H54 (cell line): ENCODE measurements at places on chromosomes 2 and 18.
A peak's percentile ranks its signal among the peaks of the same experiment; 100 is the strongest.

GRCh38 chr2:74777161-74777900 is 56.6 kb upstream of the HK2 start:
- no peak for DNase-seq

- no peak for DNase-seq
Measured at GRCh38 chr18:10030816-10031541, 117.2 kb downstream of the VAPA start.

- no peak for DNase-seq
Measured at GRCh38 chr2:72014831-72015230, 132.8 kb downstream of the CYP26B1 start.

- no peak for DNase-seq
Measured at GRCh38 chr18:9178557-9178956, 42.0 kb downstream of the ANKRD12 start.

GRCh38 chr2:939936-940601 is 10.6 kb upstream of the SNTG2 start:
- DNase-seq = no peak

DNA sequence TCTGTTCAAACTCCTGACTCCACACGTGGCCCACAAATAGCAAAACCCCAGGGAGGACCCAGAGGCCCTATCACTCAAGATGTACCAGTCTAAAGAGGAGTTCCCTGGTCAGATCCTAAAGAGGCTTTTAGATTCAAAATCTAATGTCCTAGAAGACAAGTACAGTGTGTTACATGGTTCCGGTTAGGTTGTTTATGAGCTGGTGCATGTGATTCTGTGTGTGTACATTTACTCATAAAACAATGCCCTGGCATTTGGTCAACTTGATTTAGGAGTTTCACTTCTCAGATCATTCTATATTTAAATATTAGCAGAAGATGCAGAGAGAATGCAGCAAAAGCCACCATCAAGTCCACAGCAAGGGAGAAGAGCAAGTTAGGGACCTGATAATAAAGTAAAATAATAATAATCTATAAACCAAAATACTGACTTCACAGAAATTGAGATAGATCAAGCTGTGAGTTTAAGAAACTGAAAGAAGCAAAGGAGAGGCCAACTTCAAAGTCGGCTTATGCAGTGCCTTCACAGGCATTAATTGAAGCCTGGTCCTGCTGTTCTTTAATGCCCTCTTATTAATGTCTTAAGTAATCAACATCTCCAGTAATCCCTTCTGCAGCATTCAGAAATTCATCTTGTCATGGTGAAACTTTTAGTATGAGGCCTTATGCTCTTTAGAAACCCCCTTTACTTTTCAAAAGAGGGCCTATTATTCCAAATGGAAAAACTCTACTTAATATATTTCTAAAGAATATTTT is 4.2 kb upstream of the AP1S3 start:
- DNase-seq = no peak

- no peak for DNase-seq
Measured at GRCh38 chr18:49692906-49693716, 120.2 kb downstream of the ACAA2 start.

DNA sequence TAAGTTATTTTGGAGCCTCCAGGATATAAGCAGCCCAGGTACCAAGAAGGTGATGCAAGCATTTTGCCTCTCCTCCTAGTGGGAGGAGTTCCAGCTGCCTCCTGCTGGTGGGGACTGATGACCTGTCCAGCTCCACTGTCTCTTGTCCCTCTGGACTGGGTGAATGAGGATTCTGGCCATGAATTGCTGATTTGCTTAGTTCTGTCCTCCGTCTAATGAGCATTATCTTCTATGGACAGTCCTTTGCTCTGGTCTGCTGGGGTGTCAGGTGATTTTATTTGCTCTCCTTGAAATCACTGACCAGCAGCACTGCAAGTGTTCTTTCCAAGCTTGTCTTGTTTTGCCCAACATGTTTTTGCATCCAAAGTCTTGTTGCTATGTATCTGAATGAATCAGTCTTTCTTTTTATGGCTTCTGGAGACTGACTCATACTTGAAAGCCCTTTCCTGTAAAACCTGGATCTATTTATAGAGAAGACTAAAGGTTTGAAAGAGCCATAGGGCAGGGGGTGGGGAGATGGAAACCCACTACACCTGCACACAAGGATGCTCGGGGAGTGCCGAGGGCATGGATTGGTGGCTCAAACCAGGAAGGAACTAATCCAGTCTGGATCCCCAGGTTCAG is 40.5 kb upstream of the EFHD1 start:
- DNase-seq = peak; percentile 56

- no peak for DNase-seq
Measured at GRCh38 chr18:73023975-73024374, 156.2 kb upstream of the NETO1 start.
